Stimulated activated CD4-positive, alpha-beta T cell treated with anti-CD3 and anti-CD28 coated beads, Interleukin-4, amount 100 ng/mL, for 48 hours (primary cell): ENCODE measurements at places on chromosomes 6 and 20.

GRCh38 chr20:36466089-36466488 is 75.2 kb upstream of the MYL9 start:
- no peak for DNase-seq

GRCh38 chr6:105363100-105363754 is 39.7 kb downstream of the PREP start:
- no peak for DNase-seq

- no peak for DNase-seq
Observed at GRCh38 chr20:43900121-43900466, 14.6 kb upstream of the TOX2 start.

- DNase-seq = no peak
Observed at GRCh38 chr6:30157581-30157980, 3.4 kb downstream of the TRIM10 start.

DNA sequence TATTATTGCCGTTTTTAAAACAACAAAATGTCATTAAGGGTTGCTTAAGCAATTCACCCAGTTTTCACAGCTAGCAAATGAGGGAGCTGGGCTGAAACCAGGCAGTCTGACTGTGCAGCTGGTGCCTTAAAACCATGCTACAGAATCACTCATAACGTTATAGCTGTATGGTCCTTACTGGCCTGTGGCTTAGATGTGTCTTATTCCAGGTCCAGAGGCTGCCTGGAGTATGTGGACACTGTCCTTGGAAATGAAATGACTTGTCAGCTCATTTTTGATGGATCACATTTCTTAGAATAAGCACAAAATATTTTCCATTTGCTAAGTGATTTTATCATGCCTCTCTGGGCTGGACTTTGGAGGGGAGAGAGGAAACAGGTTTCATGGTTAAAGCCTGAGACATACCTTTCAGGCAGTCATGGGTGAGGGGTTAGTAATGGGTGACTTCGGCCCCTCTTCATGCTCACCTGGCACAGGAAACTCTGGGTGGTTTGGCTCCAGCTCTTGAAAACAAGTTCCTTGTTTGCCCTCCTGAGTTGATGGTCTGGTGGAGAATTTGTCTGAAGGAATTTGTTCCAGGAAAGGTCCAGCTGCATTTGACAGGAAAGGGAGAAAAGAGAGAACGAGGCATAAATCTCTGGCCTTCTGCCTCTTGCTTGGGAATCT is 823.2 kb downstream of the DHX35 start:
- no peak for DNase-seq

DNA sequence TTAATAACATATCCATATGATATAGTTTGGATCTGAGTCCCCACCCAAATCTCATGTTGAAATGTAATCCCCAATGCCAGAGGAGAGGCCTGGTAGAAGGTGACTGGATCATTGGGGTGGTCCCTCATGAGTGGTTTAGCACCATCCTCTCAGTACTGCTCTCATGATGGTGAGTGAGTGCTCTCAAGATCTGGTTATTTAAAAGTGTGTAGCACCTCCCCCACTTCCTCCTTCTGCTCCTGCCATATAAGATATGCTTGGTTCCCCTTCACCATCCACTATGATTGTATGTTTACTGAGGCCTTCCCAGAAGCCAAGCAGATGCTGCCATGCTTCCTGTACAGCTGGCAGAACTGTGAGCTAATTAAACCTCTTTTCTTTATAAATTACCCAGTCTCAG is 22.9 kb downstream of the IRF4 start:
- DNase-seq = no peak

GRCh38 chr20:25062841-25063240 is 4.9 kb upstream of the ACSS1 start:
- DNase-seq = no peak
